Mammary epithelial cell (primary cell): ENCODE measurements at places on chromosomes 3 and 15.

DNA sequence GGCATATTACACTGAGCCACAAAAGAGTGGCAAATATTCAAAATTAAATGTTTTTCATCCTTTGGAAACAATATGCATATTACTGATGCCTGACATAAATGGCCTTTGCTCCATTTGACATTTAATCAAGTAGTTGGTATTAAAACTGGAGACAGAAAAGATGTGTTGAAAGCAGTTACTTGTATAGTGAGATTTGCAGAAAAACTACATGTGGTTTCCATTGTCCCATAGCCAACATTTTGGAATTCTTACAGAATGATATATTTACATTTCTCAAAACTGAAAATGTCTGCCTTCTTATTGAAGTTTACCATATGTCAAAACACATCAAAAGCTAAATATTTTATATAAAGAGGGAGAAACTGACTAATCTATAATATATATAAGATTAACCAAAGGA, 21.6 kb downstream of the SHOX2 start:
- DNase-seq, result no peak

- no peak for DNase-seq
Observed at GRCh38 chr3:125605756-125606155, 10.5 kb upstream of the OSBPL11 start.

DNA sequence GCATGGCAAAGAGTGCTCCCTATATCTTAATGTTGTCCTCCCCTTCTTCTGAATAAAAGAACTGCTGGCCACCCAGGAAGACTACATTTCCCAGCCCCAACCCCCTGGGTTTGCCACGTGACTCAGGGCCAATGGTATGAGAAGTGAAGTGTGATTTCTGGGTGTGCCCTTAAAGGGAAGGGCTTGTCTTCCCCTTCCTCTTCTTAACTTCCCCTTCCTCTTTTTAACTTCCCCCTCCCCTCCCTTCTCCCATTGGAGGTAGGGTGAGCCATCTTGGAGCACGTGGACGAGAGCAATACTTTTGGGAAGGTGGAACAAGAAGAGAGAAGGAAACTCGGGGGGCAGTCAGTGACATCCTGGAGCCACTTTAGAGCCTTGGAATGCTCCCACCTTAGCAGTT, 6.8 kb upstream of the KBTBD12 start:
- no peak for DNase-seq

- DNase-seq, result peak; percentile 9
Observed at GRCh38 chr15:89034305-89034704, 54.0 kb upstream of the ABHD2 start.

DNA sequence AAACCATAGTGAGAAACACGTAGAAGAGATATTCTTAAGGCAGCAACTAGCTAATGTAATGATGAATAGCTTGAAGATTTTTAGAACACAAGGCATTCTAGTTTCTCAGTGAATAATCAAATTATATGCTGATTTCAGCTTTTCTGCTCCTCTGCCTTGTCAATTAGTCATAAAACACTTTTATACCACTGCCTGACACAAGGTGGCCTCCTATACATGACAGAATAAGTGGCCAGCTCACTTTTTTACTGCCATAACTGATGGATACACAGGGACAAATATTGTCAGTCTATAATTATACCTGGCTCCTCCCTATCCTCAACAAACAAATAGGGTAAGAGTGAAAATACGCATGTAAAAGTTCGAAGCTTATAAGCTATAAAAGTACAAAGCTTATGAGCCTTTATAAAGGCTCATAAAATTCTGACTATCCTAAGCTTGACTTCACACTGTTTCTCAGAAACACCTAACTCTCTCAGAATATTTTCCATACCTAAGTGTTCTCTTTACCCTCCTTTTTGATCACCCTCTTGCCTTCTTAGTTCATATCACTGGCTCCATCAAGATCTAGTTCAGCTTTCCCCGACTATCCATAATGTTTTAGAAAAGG, 81.6 kb downstream of the HERC1 start:
- peak; percentile 40 for DNase-seq

DNA sequence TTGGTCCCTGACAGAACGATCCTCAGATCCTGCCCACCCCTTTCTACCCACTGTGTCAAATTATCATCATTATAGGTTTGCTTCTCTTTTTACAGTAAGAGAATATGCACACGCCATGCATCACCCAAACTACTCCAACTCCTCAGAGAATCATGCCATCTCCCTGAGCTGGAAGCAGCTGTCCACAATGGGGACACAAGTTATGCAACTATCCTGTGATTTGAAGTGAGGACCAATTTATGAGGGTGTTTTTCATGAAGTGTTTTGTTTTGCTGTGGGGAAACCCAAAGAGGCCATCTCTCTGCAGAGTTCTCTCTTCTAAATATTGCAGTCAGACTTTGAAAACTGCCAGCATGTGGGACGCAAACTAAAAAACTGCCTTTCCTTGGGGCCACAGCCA, 35.8 kb upstream of the TNFSF10 start:
- no peak for DNase-seq

GRCh38 chr3:52070724-52071621, 14.6 kb upstream of the DUSP7 start:
- DNase-seq, result no peak

GRCh38 chr3:172675441-172676193, 35.2 kb downstream of the NCEH1 start:
- DNase-seq, result peak; percentile 52

GRCh38 chr3:150384296-150385212, 23.5 kb upstream of the TSC22D2 start:
- no peak for DNase-seq

DNA sequence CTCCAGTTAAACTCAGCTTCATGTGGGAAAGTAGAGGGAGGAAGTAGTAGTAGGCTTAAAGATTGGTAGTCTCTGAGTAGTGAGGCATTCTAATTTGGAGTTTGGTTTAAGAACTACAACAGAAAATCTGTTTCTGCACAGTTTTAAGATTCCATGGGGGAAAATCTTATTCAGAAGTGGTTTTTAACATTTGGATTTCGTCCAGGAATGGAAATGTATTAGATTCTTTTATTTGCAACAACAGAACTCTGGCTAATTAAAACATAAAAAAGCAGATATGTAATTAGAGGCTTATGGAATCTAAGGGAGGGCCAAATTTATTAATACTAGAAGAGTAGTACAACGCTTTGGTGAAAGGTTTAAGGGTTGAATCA, 36.0 kb downstream of the NECTIN3 start:
- no peak for DNase-seq

DNA sequence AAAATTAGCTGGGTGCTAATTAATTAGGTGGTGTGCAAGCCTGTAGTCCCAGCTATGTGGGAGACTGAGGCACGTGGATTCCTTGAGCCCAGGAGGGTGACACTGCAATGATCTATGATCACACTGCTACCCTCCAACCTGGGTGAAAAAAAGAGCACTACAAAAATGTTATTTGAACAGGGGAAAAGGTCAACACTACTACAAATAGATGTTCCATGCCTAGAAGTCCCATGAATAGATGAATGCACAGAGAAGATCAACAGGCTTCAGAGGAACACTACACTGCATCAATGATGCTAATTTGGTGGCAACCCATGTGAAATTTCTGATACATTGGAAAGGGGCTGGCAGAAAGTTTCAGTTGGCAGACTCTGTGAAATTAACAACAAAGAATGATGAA, 105.4 kb upstream of the FHIT start:
- DNase-seq, result no peak

GRCh38 chr3:46375814-46376213, 5.1 kb downstream of the CCR5 start:
- DNase-seq, result no peak

DNA sequence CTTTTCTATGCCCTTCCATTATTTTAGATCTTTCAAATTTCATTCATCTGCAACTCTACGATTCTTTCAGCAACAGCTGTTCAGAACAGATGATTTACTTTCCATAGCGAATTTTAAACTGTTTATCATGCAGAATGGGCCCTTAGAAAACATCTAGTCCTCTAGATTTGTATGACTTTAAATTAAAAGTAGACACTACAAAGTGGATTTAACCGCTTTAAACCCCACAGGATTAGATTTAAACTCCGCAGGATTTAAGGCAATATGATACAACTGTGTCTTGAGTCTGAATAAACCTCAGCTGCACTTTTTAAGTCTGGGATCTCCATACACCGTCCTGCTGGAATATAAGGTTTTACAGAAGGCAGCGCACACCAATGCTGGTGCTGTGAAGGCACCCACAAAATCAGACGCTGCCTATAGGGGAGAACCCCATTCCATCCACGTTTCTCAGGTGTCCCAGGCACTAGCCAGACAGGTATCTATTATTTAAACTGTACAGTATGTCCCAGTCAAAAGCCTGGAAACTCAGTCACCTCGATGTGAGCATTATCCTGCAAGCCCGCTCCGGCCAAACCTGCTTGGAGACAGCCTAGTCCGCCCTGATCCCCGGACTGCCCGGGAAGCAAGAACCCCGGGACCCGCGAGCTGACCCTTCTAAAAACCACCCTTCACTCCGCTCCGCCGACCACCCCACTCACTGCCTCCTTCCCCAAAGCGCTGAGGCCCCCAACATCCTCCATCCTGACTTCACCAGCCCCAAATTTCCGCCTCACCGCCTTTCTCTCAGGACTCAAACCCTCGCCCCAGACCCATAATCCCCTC, 768 bp downstream of the ANO10 start:
- DNase-seq, result peak; percentile 35

GRCh38 chr3:65177960-65178376, 490.2 kb upstream of the ADAMTS9 start:
- DNase-seq, result peak; percentile 57

- DNase-seq, result peak; percentile 70
Observed at GRCh38 chr3:150449169-150449721, 41.1 kb downstream of the TSC22D2 start.

DNA sequence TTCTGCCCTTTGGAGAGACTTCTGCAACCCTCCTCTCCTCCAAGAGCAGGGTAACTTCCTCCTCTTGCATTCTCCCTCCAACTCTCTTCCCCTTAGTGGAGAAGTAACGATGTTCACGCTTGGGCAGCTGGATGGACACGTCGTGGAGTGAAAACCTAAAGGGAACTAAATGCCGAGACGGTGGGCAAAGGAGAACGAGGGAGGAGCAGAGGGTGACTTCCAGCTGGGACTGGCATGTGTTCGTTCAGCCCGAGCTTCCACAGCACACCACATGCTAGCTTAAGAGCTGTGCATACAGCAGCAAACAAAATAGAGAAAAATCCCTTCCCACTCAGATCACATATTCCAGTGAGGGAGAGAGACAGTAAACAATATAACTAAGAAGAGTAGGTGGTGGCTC, 179.8 kb downstream of the SLCO3A1 start:
- DNase-seq, result no peak

DNA sequence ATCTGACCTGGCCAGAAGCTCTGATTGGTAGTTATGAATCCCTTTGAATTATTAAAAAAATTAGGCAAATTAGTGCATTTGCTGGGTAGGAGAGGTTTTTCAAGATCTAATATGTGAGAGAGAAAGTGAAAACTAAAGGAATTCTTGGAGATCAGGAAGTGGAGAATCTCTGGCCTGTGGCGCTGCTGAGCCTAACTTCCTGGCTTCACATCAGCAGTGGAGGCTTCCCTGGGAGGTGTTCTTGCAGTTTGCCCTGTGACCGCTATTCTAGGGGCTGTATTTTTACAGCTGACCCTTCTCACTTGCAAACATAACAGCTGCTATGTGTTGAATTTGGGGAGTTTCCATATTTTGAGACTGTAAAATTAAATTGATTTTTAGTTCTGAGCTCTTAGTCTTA, 166.4 kb downstream of the ATG7 start:
- DNase-seq, result no peak
